ENCODE measurements at places on chromosomes 16 and 17.
A peak's percentile ranks its signal among the peaks of the same experiment; 100 is the strongest.

- DNase-seq = no peak
These were observed 13.7 kb upstream of the LDHD start for GRCh38 chr16:75130150-75130771.

DNA sequence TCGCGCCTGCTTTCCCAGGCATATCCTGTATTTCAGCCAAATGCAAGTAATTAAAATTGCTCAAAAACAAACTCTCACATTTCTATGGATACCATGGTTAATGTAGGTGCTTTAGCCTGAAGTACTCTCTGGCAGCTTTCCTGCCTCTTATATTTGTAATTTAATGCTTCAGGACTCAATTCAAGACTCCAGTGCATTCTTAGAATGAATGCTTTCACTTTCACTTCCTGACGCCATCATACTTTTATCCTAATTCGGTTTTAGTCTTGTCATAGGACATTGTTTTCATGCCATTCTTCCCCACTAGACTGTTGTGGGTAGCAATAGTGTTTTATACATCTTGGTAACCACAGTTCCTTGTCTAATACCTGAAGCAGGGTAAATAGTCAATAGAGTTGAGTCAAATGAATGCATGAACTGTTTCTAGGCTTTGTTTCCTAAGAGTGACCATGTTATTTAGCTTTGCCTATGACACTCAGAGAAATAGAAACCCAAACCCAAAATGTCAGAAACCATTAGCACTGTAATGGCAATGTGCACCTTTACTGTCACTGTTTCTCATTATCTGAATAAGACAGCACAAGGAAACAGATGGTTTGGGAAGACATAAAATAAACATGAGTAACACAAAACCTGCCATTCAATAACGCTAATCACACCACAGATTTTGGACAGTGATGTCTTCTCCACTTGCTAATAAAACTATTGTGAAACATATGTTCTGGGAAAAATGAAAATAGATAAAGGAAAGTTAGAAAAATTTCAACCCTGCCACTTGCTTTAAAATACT, 705.5 kb downstream of the CDH11 start:
- no peak for DNase-seq

- no peak for DNase-seq
These were observed 85.9 kb downstream of the C16orf95 start for GRCh38 chr16:87231295-87231694.

DNA sequence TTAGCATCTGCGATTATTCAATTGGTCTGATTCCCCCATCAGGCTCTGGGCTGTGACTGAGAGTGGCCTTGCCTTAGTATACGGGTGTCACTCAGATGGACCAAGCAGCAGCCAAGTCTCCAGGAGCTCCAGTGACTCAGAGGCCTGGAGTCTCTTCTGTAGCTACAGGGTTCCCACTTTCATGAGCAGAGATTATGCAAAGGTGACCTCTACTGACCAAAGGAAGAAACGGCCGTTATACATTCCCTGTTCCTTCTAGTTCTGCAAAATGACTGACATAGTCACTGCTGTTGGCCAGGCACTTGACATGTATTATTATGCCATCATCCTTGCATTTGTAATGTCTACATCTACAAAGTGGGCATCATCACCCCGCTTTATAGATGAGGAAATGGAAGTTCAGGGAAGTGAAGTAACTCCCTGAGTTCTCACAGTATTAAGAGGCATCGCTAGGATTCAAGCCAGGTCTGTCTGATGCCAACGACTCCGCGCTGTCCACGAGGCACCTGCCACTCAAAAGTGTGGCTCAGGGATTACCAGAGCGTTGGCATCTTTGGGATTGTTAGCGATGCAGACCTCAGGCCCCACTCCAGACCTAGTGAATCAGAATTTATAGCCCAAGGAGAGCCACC, 23.3 kb downstream of the SLC38A7 start:
- peak; percentile 78 for DNase-seq

DNA sequence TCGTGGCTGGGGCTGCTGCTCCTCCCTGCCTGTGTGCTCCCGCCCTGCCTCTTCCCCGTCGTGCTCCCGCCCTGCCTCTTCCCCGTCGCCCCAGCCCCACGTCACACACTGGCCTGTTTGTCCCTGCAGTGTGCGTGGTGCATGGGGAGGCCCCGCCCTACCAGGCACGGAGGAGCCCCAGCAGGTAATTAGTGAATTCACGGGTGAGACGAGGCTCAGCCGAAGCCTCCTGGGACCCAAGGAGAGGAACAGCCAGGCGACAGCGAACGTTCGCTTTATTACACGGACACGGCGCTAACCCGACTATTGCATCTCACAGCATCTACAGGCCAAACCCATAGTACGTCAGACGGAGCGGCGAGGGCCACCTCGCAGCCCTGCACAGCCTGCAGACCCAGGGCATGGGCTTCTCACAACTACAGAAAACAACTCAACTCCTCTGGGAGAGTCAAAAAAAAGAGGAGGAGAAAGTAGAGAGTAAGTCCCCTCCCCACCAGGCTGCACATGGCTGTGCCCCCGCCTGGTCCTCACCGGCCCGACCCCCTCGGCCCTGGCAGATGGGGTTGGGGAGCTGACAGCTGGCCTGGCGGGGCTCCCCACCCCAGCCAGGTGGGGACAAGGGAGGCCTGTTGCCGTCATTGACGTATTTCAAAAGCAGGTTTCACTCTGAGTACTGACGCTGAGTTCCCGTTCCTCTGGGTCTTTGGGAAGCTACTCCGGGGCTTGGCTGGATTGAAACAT, 4.3 kb upstream of the PABPN1L start:
- peak; percentile 80 for DNase-seq

GRCh38 chr17:3020381-3020780, 43.0 kb downstream of the OR1D5 start:
- no peak for DNase-seq

DNA sequence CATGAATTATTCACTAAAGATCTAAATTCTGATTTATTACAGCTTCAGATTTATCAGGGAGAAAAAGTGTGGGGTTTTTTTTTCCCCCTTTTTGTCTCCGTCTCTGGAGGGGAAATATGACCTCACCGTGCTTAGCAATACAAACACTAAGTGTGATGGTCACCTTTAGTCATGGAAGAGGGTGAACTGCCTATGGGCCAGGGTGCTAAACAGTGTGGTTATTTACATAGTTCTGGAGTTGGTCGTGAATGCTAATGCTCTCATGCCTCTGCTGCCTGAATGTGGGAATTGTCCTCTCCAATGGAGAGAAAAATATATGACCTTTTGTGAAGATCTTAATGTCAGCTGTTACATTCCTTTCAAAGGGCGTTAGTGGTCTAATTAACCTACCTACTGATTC, 44.8 kb upstream of the MSI2 start:
- DNase-seq = no peak

- no peak for DNase-seq
These were observed 17.9 kb downstream of the WNT9B start for GRCh38 chr17:46869296-46869695.

GRCh38 chr17:66548158-66548557, 245.7 kb downstream of the PRKCA start:
- DNase-seq = no peak

DNA sequence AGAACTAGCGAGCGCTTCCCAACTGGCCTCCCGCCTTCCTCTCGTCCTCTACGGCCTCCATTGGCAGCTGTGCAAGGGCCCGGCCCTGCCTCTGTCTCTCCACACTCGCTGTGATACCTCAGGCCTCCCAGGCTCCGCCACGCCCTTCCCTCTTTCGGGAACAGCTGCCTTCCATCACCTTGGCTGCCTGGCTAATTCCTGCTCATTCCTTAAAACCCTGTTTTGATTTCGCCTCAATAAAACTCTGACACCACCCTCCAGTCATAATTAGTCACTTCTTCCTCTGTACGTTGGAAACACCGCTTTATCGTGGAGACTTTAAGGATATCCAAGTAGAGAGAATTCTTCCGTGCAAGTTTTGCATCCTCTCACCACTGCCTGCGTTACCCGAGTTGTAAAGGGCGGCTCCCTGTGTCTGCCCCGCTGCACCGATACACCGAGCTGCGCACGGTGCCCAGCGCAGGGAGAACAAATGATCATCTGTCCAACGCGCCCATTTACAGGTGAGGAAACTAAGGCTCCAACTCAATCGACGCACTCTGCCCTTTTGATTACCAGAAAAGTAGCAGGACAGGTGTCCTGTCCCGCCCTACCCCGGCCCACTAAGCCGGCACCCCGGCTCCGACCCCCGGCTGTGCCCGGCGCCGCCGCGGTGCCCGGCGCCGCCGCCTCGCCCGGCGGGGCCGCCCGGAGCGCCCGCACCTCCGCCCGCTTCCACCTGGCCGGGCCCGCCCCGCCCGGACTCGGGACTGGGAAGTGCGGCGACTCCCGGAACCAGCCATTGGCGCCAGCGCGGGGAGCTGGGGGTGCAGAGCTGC, 139.7 kb downstream of the SEC14L1 start:
- DNase-seq = no peak

GRCh38 chr17:27402943-27403342, 53.3 kb upstream of the KSR1 start:
- DNase-seq = no peak
